Keratinocyte (primary cell): ENCODE measurements at places on chromosomes 2 and 18.

- DNase-seq, result no peak
These were observed 61.2 kb downstream of the ACYP2 start for GRCh38 chr2:54176577-54176976.

DNA sequence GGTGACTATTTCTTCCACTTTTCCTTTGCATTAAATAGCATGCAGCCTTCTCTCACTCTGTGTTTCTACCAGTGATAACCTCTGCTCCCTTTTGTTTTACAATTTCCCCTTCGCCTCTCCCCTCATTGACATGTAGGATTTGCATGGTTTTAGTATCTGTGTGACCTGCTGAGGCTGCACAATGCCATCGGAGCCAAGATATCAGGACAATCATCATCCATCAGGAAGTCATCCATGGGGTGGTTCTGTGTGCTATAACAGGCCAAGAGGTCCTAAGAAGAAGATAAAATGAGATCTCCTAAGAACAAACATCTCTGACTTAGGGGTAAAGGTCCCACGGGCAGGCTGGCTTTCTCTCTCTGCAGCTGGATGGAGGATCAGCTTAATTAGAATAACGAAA lies 65.6 kb downstream of the EHD3 start:
- no peak for DNase-seq

DNA sequence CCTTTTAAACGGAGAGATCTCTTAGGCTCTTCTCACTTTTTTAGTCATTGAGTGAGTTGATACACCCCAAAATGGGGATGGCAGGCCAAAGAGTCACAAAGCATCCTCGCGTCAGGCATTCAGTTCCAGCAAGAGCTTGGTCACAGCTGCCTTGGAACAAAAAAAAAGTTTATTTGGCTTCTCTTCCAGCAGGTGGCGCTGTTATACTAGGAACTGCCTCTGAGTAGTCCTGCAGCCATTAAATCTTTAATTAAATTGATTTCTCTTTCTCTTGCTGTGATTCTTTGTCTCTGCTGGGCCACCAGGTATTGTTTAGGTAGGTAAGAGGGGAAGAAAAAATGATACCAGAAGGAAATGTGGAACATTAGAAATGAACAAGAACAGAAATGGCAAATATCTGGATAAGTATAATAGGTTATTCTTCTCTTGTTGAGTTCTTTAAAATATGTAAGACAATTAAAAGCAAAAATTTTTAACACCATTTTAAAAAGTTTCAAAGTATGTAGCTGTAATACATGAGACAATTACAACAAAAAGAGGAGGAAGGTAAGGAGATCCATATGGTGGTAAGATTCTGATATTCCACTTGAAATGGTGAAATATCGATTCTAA lies 175.1 kb downstream of the GALNT1 start:
- DNase-seq, result no peak

GRCh38 chr2:216149741-216150140 lies 40.6 kb downstream of the XRCC5 start:
- no peak for DNase-seq

DNA sequence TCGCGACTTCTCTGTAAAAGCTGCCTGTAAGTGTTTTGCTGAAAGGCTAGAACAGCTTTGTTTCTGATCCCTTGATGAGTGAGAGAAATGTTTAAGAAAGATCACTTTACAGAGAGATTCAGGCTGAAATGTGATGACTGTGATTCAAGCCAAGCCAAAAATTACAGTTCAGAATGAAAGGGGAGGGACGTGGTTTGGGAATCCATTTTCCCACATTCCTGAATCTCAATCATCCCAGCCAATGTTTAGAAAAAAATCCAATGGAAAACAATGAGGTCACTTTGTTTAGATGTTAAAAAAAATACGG lies 416.7 kb downstream of the ARHGAP15 start:
- DNase-seq, result no peak

DNA sequence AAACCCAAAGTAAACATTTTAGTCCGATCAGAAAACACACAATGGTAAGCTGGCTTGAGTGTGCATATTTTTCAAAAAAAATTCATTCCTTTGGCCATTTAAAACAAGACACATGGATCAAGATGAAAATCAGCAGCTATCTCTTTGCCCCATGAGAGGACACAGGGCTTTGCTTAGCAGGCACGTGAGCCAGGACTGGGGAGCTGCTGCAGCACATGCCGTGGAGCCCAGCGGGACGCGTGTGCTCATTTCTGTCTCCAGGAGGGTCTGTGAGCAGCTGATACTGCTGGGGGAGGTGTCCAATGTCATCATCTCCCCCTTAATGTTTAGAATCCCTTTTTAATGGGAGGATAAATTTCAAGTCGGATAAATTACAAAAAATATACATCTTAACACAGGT lies 49.8 kb upstream of the CNGA3 start:
- DNase-seq, result no peak

- DNase-seq, result no peak
These were observed 563 bp downstream of the KIF3C start for GRCh38 chr2:25981596-25982272.
